ENCODE measurements at places on chromosomes 3 and 15. TPM values are rescaled to one million over a fixed set of nuclear protein-coding genes. Genes with fewer than 3 reads are reported as not detected.

DNA sequence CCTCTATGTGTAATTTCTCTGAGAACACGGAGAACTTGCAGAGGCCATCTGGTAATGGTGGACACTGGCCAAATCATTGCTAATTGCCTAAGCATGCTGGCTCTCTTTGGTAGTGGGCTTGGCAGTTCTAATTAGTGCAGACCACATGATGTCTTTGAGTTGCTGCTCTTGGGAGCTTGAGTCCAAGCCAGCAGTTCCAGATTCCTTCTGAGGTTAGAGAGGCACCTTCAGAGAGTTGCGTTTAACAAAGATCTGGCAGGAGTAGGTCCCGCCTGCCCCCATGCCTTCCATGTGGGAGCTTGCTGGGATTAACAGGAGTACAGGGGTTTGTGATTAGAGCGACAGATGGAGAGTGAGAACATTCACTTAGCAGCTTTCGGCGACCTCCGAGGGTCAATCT is 449.0 kb upstream of the LMCD1 start:
- no peak for DNase-seq

DNA sequence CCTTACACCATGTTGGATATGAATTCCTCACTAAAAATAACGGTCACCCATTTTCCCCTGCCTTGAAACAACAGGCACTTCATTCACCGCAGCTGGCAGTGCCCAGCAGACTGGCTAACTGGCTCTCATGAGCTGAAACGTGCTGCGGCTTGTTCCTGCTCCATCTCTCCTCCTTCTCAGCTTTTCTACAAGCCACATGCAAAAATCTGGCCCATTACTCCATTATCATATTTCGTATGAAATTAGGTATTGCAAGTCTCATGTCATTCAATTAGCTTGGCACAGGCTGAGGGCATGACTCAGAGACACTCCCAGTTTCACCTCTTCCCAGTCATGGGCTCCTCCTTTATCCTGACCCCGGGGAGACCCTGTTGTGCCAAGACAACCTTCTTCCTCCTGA is 60.0 kb downstream of the MAGEF1 start:
- DNase-seq, result no peak

DNA sequence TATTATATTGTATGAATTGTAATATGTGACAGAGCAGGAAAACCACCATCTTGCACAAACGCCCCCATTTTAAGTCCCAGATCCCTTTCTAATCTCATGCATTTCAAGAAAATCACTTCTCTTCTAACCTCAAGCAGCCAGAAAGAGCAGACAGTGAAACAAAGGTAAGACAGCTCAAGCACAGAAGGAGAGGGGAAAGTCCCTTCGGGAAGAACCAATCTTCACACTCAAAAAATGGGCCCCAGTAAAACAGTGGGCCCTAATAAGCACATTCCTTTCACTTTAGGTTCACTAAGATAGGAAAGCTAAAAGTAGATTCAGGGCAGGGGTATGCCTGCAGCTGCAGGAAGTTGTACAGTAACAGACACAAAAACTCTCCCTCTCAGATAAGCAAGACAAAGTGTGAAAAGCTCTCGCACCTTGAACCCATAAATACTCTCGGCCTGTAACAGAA is 1268.7 kb downstream of the SI start:
- DNase-seq, result no peak

- DNase-seq, result no peak
Measured at GRCh38 chr15:69577397-69577796, 124.8 kb downstream of the RPLP1 start.

DNA sequence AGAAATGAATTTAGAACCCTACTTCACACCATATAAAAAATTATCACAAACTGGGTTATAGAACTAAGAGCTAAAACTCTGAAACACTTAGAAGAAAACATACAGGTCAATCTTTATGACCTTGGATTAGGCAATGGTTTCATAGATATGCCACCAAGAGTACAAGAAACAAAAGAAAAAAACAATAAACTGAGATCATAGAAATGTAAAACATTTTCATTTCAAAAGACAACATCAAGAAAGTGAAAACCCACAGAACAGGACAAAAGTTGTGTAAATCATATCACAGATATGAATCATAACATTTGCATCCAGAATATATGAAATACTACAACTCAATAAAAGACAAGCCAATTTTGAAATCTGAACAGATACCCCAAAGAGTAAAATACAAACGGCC is 72.4 kb downstream of the TBL1XR1 start:
- no peak for DNase-seq

- no peak for DNase-seq
Measured at GRCh38 chr3:154018100-154018696, 103.0 kb upstream of the ARHGEF26 start.

GRCh38 chr3:55012091-55012490 is 84.2 kb upstream of the LRTM1 start:
- DNase-seq, result no peak

ALDH1A3 gene
- total RNA-seq, result 7.8 TPM

DNA sequence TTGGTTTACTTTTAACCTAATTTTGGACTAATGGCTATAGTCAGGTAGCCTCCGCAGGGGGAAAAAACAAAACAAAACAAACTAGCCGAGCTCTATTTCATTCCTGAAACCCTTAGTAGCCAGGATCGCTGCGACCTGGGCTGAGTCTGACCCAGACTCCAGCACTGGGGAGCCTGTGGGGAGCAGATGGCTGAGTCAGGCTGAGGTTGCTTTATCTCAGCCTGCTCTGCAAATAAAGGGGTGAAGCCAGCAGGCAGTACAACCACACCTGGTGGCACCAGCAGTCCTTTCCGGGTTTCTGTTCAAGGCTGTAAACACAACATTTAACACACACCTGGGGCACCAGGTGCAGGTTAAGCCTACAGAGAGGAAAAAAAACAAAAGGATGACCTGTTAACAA is 27.3 kb downstream of the ABHD2 start:
- DNase-seq, result no peak

GRCh38 chr3:128336337-128337156 is 130.1 kb downstream of the DNAJB8 start:
- peak; percentile 60 for DNase-seq

DNA sequence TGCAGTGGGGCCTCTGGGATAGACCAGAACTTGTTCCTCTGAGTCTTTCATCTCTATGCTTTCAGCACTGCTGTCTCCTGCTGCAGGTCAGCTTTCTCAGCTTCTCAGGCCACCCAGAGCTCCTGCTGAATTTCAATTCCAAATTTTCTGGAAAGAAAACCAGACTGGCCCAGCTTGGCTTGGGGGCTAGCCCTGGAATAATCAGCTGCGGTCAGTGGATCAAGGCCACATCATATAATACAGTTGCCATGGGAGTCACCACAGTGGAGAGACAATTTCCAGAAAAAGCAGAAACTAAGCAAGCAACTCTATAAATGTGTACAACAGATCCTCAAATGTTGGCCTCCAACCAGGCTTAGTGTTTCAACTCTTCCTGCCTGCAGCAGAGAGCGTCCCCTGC is 91.1 kb upstream of the SLC24A5 start:
- DNase-seq, result no peak

ITPKA gene
- total RNA-seq, result 1.0 TPM

GRCh38 chr3:139715743-139716360 is 38.1 kb upstream of the NMNAT3 start:
- DNase-seq, result no peak

IL5RA gene
- 0.40 TPM for total RNA-seq

A4GNT gene
- total RNA-seq, result not detected

- no peak for DNase-seq
Measured at GRCh38 chr15:93823971-93824913, 407.1 kb upstream of the MCTP2 start.

DNA sequence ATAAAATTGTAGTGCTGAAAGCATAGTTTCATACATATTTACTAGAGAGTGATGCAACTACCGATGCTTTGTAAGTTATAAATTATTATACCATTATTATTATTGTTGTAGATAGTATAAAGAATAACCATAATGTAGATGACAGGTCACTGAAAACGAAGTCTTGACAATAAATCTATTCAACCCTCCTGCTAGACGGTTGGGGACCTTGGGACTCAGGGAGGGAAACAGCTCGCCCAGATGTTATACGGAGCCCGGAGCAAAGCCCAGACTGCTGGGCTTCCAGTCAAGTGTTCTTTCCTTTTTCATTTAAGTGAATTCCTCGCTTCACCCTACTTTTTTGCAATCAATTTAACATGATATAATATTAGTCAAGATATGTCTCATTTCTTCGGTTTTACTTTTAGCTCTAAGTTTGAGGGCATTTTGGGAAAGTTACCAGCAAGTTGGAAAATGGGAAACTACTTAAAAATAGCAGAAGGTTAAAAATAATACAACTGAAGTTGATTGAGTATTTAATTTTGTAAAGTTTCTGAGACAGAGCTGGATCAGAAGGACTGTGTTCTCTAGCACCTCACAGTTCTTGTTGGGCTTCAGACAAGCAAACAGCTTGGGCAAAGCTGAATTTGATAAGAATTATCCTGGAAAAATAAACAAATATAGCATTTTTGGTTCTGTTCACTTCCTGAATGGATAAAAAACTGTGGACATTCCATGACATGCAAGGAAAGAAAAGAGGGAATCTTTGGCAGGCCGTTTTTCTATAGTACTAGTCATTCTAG is 173.4 kb upstream of the TP63 start:
- DNase-seq, result no peak

GRCh38 chr3:54121414-54122323 is 683 bp upstream of the CACNA2D3 start:
- DNase-seq, result no peak

DNA sequence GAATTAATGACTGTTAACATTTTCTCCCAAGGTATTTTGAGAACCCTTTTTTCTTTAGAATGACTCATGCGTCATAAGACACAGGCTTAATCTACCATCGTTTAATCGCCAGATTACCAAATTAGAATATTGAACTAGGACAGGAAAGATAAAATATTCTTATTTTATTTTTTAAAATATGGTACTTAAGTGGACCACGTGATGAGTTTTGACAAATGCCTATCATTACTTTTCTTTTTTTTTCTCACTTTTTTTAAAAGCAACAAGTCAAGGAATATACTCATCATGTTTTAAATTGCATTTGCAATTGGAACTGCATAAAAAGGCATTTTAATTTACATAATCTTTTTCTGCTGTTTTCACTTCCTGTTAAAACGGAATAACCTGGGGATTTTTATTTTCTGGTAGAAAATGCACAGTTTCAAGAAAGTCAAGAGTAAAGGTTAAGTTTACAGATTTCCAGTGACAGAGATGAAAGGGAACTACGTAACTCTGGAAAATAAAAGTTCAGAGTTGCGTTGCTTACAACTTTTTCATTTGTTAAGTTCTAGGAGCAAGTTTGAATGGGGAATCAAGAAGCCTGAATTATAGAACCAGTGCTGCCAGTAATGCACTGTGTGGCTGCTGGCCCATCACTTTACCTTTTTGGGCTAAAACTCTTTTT is 23.6 kb downstream of the SIAH2 start:
- no peak for DNase-seq

TNIK gene
- 42.2 TPM for total RNA-seq

HCLS1 gene
- total RNA-seq, result 9.4 TPM

DNA sequence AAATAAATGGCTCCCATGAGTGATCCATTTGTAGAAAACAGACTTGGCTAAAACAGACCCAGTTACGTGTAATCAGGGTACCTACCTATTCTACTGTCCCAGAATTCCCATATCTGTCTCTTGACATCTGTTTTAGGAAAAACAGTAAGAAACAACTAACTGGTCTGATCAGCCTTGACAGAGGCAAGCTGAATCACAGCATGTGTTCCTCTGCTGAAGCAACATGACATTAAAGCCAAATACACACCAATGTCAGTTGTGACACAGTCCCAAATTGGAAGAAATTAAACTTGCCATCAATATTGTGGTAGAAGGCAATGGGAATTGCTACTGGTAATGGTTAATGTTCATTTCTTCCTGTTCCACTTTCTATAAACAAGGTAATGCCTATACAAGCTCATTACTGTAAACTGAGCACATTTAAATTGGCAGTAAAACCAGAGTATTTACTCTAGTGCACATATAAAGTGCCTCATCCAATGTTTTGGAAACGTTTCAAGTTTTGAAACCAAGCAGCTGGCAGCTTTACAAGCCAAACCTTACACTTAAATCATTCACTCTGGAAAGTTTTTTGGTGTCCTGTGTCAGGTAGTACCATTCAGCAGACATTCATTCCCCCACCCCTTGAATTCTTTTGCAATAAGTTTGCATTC is 27.0 kb downstream of the ALDH1A2 start:
- no peak for DNase-seq

DNA sequence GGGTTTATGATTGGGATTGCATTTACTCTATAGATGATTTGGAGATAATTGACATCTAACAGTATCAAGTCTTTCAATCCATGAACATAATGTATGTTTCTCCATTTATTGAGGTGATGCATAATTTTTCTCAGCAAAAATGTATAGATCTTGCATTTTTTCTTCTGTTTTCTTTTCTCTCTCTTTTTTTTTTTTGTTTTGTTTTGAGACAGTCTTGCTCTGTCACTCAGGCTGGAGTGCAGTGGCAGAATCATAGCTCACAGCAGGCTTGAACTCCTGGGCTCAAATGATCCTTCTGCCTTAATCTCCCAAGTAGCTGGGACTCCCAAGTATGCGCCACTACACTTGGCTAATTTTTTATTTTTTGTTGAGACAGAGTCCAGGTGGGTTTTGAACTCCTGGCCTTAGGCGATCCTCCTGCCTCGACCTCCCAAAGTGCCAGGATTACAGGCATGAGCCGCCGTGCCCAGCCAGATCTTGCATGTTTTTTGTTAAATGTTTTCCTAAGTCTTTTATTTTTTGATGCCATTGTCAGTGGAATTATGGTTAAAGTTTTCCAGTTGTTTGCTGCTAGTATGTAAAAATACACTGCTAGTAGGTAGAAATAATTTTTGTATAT is 3.1 kb downstream of the LMLN start:
- no peak for DNase-seq

DNA sequence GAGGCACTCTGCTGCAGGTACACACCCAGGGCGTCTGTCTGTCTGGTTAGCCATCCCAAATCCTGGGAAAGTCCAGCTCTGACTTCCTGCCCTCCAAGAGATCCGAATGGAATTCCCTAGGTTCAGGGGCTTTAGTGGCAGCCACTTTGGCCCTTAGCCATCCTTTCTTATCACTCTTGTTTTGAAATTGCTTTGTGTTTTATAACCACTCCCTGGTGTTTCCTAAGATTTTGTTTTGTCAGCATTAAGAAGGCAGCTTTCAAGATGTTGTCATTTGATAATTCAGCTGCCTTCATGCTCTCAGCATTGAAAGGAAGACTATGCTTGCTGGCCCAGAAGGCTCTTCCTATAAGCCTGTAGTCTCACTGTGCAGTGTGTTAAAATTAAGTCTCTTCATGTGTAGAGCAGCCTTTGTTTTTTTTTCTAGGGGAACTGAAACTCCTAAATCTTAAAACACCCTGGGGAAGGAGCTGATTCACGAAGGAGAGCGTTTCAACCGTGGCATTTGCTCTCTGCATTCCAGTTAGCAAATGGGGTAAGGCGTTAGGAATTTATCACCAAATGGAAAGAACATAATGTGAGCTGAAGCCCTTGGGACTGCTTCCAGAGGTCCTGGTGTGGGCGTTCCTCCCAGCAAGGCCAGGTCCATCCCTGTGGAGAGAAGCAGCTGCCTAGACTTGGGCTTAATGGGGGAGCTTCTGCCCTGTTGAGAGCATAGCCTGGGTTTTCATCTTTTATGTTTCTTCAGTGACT is 14.2 kb upstream of the CLEC3B start:
- DNase-seq, result peak; percentile 78

- DNase-seq, result no peak
Measured at GRCh38 chr3:61877359-61878138, 316.2 kb downstream of the PTPRG start.

KBTBD13 gene
- total RNA-seq, result 3.3 TPM

- no peak for DNase-seq
Measured at GRCh38 chr3:189096092-189096491, 75.7 kb upstream of the TPRG1 start.

GRCh38 chr3:160678292-160678842 is 1.4 kb downstream of the ARL14 start:
- no peak for DNase-seq

GRCh38 chr15:72790302-72790910 is 6.8 kb upstream of the ADPGK start:
- no peak for DNase-seq

Data from cardiac septum (tissue), 1 donor.